ENCODE measurements at places on chromosomes 3 and 15.

GRCh38 chr3:127039719-127040118 lies 56.8 kb downstream of the PLXNA1 start:
- no peak for DNase-seq

DNA sequence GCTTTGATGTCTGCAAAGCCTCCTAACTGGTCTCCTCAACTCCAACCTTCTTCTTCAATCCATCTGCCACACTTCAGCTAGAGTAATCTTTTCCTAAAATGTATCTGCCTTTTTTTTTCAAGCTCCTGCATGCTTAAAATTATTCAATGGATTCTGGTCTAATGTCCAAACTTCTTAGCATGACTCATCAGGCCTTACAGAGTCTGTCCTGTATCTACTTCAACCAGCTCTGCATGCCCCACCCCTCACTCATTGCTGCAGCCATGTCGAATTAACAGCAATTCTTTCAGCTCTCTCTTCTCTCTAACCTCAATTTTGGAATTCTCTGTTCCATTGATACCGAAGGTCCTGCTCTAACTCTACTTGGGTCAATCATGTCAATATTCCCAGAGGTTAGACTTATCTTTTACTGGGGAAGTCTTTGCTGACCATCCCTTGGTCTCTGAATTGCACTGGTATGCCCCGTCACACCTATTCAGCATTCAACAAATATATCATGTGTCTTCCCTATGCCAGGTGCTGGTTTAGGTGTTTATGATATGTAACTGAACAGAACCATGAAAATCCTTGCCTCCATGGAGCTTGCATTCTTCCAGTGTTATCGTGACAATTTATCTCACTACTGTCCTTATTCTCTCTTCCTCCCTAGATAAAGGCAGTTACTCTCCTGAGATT lies 88.5 kb upstream of the NANOGP8 start:
- no peak for DNase-seq

- DNase-seq: no peak
These were observed 1109.0 kb downstream of the TUSC7 start for GRCh38 chr3:117818592-117818991.

- DNase-seq: no peak
These were observed 52.7 kb downstream of the TLE3 start for GRCh38 chr15:70045045-70045444.

DNA sequence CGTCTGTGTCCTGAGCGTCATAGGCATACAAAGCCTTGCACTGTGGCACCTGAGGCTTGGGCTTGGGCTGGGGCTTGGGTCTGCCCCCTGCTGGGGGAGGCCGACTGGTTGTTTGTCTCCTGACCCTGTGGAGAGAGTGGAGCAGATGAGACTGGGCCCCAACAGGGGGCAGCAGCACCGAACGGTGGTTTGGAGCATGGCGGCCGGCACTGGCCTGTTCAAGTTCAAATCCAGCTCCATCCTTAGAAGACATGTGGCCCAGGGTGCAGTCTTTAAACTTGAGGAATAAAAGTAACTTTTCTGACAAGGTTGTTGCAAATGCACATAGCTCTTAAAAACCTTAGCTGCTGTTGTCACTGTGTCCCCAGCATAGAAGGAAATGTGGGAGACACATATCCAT lies 33.3 kb downstream of the CCNB2 start:
- DNase-seq: peak; percentile 36

- DNase-seq: no peak
These were observed 950 bp upstream of the EHHADH start for GRCh38 chr3:185254799-185255198.

DNA sequence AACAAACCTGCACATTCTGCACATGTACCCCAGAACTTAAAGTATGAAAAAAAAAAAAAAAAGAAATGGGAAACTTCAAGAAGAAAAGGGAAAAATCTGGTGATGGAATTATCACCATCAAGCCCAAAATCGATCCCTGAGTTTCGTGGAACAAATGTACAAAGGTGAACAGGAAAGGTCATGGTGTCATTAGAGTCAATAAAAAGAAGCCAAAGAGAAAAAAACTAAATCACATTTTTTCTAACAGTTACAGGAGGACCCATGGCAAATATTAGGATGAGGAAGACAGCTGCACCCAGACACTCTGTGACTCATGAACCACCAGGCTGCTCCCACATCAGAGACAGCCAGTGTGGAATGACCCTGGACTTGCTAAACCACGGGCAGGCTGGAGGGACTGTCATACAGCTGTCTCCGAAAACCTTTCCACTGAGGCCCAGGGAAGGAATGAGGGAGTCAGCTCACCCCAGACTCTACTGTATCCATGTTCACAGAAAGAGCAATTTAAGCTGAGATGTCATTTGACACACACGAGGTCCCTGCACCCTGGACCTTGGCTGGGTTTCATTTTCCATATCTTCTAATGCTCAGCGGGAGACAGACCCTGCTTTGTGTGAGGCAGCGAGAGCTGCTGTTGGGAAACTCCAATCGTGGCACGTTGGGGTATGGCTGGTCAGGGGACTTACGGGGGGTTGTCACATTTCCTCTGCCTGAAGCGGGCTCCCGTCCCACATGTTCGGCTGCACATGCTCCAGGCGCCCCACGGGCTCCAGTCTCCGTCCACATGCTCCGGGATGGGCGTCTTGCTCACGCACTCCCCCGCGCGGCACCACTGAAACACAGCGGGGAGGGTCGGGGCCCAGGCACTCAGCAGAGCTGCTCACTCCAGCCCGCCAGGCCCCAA lies 210.2 kb downstream of the ADAMTS17 start:
- DNase-seq: peak; percentile 28

DNA sequence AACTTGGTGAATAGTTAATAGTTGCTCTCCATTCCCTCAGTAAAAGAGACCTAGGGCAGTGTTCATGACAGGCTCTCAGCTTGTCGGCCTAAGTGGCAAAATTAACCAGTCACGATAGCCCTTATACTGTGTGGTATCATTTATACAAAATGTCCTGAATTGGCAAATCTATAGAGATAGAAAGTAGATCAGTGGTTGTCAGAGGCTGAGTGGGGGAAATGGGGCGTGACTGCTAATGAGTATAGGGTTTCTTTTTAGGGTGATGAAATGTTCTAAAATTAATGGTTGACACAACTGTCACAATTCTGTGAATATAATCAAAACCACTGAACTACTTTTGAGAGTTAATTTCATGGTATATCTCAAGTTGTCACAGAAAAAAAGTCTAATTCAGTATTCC lies 20.9 kb downstream of the ARIH1 start:
- DNase-seq: no peak

DNA sequence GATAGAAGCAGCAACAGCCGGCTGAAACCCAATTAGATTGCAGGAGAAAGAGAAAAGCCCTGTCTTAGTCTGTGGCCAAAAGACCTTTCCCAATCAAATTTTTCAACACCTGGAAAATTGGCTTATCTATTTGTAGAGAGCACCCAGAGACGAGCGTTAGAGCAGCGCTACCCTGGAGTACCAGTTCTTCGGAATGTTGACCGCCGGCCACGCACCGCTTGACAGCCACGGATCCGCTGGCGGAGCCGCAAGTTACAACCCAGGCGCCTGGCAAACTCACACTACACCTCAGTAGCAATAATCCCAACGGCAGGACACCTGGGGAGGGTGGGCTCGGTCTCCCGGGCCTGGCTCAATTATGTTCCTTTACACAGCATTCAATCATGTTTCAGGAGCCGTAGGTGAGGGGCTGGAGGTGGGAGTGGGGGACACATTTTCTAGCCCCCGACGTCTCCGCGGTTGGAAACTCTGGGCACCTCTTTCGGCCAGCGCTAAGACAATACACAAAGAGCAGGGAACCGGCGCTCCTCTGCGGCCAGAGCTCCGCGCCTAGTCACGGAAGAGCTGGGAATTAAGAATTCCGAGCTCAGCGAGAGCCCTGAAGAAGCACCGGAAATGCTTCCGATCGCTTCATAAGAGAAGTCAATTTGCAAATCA lies 1.2 kb downstream of the MB21D2 start:
- no peak for DNase-seq

DNA sequence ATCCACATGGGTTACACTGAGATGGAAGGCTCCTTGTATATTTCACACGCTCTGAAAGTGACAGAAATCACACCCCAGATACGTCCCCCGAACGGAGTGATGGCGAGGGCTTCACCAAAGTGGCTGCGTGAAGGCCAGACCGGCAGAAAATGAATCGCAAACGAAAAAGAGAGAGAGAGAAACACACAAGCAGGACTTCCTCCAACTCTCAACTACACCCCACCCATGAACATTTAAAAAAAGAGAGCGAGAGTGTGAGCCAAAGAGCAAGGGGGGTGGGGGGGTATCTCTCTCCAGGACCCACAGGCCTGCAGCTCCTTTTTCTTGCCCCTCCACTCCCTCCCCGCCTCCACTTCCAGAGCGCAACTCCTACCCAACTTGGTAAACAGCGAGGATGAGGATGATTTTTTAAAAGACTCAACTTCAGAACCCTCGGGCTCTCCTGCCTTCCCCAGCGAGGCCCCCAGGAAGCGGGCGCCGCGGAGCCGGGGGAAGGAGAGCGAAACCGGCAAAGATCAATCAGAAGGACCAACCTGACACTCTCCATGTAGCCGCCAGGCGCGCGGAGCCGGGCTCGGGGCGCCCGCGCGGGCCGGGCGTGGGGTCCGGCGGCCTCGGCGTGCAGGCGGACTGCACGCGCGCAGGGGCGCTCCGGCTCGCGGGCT lies 519.1 kb downstream of the FOXP1 start:
- DNase-seq: no peak

DNA sequence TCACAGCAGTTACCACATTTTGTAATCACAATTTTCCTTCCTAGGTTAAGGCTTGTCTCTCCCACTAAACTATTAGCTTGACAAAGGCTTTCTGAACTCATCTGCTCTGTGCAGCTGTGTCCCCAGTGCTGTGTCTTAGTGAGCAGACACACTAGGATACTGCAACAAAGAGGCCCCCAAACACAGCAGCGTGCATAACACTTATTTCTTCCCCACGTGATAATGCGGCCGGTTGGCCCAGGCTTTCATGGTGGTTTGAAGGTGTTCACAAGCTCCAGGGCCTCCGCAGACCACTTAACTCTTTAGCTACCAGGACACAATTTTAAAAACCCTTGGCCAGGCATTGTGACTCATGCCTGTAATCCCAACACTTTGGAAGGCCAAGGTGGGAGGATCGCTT lies 2.2 kb upstream of the HDAC11 start:
- DNase-seq: no peak

GRCh38 chr3:72487078-72487765 lies 361.0 kb downstream of the SHQ1 start:
- peak; percentile 49 for DNase-seq

- no peak for DNase-seq
These were observed 239.8 kb upstream of the TLE3 start for GRCh38 chr15:70337277-70338186.

- DNase-seq: no peak
These were observed 35.5 kb downstream of the GADL1 start for GRCh38 chr3:30858894-30859389.

- DNase-seq: no peak
These were observed 32.2 kb downstream of the EPHB1 start for GRCh38 chr3:134827213-134827612.

- DNase-seq: no peak
These were observed 26.7 kb upstream of the GREM1 start for GRCh38 chr15:32690941-32691688.

DNA sequence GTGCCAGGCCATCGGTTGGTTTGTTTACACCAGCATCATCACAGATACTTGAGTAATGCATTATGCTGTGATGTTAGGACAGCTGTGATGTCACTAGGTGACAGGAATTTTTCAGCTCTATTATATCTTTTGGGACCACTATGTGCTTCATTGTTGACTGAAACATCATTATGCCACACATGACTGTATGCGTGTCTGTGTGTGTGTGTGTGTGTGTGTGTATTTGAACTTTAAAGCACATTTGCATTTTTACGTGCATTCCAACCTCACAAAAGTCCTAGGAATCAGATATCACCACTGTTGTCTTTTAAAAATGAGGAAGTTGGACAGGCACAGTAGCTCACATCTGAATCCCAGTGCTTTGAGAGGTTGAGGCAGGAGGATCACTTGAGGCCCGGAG lies 223.0 kb downstream of the TBL1XR1 start:
- DNase-seq: no peak

DNA sequence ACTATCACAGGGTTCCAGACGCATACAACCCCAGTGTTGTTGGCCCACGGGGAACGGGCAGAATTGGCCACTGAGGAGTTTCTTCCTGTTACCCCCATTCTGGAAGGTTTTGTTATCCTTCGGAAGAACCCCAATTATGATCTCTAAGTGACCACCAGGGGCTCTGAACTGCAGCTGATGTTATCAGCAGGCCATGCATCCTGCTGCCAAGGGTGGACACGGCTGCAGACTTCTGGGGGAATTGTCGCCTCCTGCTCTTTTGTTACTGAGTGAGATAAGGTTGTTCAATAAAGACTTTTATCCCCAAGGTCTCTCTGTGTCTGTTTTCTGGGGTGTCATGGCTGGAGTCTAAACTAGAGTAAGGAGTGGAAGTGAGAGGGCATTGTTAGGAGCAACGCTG lies 5.7 kb upstream of the EIF4G1 start:
- DNase-seq: no peak

DNA sequence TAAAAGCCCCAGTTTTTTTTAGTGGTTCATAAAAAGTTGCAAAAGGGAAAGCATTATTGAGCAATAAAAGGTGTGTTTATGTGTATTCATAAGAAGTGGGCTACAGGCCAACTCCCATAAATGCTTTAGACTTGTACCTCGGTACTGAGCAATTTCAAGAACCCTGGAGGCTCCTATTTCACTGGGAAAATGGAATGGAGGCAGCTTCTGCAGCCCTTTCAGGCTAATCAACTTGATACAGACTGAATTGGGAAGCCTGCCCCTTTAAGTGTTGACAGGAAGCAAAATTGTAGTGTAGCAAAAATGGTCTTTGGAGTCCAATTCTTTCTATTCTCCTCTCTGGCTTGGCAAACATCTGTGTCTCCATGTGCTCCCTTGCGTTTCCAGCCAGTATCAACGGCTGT lies 118.8 kb downstream of the ECT2 start:
- no peak for DNase-seq

GRCh38 chr15:66953523-66954229 lies 111.7 kb upstream of the SMAD3 start:
- DNase-seq: no peak

- no peak for DNase-seq
These were observed 52.2 kb upstream of the ACP3 start for GRCh38 chr3:132265028-132265427.

- DNase-seq: no peak
These were observed 169.2 kb upstream of the TGFBR2 start for GRCh38 chr3:30437171-30437601.

DNA sequence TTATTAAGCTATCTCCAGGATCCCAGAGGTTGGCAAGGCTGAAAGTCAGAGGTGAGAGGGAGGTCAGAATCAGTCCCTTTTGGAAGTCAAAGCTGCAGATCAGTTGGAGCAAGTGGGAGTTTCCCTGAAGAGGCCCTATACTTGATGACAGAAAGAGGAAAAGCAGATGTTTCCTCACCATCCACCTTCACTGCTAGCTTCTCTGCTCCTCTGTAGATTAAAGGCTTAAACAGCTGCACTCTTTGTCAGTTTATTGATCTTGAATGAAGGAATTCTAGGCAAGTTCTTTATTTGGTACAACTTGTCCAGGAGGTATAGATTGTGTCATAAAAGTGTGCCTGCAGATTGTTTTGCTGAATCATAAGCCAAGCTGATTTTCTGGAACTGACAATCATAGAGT lies 408.2 kb upstream of the TGFBR2 start:
- DNase-seq: no peak

All from stimulated activated CD4-positive, alpha-beta T cell treated with anti-CD3 and anti-CD28 coated beads, Interleukin-15, amount 100 ng/mL, for 48 hours (primary cell).